ENCODE measurements at places on chromosomes 2 and 18.

DNA sequence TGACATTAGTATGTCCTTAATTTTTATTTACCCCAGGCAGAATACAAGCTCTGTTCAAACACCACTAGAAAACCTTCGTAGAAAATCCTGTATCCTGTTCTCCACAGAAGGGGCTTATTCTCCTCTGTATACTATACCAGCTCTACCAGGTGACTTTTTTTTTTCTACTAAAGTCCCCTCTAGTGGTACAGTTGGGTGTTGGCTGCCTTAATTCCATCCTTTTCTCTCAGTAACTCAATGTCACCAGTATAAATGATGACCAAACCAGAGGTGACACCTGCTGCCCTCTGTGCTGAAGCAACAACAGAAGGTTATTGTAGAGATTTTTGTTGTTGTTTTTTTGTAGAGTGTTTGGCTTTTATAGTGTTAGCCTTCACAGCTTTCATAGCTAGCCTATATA, 1322.0 kb downstream of the LRP1B start:
- no peak for DNase-seq

GRCh38 chr2:152444448-152444847, 109.5 kb downstream of the FMNL2 start:
- no peak for DNase-seq

DNA sequence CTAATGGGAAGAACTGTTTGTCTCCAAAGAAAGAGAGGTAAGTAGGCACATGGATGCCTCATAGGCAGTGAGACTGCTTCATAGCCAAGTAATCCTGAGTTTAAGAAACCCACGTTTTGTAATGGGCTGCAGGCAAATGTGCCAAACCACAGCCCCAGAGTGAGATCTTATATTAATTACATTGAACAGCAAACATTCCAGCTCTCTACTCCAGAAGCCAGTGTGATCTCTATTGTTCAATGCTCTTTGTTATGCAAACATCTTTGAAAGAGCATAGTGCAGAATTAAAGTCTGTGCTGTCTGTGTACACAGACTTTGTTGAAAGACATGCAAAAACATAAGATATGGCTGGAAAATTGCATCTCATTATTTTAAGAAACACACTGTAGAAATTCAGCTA, 720.8 kb upstream of the REG3G start:
- DNase-seq, result no peak

DNA sequence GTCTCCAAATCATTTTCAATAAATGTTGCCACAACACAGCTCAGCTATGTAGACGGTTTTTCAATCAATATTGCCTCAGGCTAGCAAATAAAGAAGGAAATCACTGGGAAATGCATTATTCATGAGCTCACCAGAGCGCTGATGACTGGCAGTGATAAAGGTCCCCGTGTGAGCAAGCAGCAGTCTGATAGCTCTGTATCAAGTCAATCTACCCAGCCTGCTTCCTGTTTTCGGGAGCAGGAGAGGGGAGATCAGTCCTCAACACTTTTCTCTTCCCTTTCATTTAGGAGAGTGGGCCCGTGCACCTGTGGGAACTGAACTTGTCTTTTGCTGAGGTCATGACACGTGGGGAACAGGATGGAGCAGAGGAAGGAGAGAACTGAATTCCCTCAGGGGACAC, 253.9 kb upstream of the SIX2 start:
- no peak for DNase-seq

GRCh38 chr2:152335016-152335725, at the start of gene FMNL2:
Gene FMNL2 (plus strand): TSS chr2:152335174.
- DNase-seq, result peak; percentile 70

DNA sequence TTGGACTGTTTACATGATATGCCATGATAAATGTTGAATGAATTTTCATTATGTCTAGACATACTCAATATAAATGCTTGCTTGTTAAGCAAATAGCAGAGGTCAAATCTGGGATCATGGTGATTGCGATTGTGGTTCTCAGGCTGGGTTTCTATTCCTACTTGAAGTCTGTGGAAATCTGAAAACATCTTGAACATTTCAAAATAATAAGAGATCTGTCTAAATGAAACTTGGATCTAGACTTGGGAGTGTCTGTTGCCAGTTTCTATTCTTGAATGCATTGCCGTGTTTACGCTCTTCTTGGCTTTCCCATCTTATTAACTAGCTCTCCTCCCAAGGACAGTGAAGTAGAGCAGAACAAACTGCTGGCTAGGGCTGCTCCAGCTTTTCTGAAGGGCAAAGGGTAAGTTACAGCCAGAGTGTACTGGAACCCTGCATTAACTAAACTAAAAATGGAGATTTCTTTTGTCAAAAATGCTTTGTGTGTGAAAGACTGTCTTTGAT, 127.7 kb downstream of the DTNA start:
- DNase-seq, result no peak

GRCh38 chr18:31977270-31977872, 34.4 kb upstream of the TRAPPC8 start:
- DNase-seq, result peak; percentile 32

DNA sequence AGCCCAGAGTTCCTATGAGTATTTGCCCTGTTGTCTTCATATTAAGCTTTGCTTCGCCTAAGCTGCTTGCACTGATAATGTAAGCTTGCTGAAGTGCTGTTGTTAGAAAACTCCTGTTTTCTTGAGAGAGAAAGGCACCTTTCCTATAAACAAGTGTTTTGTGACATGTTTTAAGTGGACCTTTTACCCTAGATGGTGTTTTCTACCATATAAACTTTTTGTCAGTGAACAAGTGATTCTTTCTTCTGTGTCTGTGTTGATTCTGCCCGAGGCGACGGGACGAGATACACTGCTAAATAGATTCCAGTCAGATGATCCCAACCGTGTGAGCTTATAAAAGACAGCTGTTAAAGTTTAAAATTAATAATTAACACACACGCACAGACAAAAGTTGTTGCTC, 24.1 kb downstream of the CABLES1 start:
- DNase-seq, result no peak

- DNase-seq, result no peak
Observed at GRCh38 chr18:41703744-41704530, 251.1 kb upstream of the PIK3C3 start.

DNA sequence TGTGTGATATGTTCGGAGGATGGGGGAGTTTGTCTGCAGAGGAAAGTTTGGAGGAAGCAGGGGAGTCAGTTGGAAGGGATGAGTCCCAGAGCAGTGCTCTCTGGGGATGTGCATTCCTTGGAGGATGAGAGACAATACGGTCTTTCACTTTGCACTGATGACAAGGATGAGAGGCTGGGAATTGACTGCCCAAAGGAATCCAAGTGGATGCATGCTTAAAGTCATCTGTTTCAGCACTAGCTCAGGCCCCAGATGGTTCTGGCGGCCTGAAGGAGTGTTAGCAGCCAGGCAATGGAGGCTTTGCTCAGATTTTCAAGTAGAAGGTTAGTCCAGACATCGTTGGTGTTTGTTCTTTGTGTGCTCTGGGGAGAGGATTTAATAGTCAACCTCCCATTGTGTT, 100.2 kb downstream of the CRIM1 start:
- DNase-seq, result no peak

DNA sequence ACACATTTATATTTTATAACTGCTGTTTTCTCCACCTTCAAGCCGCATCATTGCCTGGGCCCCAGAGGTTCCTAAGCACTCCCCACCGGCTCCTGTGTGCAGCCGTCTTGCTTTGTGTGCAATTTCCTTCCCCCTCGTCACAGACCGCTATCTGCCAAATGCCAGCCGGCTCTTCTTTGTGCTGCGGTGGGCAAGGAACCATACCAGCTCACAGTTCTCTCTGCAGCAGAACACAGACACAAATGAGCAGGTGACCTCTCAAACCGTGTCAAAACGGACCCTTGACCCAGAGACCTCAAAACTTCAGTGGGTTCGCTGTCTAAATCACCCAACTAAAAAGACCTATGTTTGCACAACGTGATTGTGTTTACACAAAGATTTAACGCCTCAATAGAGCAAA, 58.2 kb downstream of the KLF7 start:
- DNase-seq, result peak; percentile 36

- no peak for DNase-seq
Observed at GRCh38 chr2:45140675-45141074, 131.4 kb upstream of the SIX2 start.

- DNase-seq, result no peak
Observed at GRCh38 chr2:24107-24506, 22.2 kb downstream of the FAM110C start.

- no peak for DNase-seq
Observed at GRCh38 chr2:201218780-201219179, 35.8 kb downstream of the CASP10 start.

DNA sequence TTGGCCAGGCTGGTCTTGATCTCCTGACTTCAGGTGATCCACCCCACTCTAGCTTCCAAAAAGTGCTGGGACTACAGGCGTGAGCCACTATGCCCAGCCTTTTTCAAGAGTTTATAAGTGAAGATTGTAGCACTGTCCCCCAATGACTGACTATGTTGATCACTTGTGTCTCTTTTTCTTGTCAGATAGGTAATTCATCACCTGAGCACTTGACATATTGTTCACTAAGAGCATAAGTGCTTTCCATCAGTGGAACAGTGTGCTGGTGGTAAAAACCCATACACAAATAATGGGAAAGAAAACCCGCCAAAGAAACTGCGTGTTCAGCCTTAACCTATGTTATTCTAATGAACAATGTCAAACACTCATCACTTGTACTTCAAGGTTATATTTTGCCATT, 414.4 kb upstream of the CDH7 start:
- no peak for DNase-seq

GRCh38 chr2:222819722-222820333, 41.0 kb upstream of the ACSL3 start:
- DNase-seq, result no peak

DNA sequence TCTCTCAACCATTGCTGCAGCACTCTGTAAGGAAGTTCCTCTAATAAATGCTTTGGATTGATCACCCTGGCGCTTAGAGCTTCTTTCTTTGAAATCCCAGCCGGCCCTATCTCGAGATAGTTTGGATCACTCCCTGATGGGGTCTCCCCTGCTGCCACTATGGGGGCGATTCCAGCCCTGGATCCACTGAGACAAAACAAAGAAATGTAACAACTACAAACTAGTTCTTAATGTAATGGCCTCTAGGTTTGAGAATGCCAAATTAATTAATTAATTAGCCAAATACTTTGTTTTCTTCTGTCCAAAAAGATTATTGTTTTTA, 15.2 kb downstream of the SRSF7 start:
- DNase-seq, result no peak

DNA sequence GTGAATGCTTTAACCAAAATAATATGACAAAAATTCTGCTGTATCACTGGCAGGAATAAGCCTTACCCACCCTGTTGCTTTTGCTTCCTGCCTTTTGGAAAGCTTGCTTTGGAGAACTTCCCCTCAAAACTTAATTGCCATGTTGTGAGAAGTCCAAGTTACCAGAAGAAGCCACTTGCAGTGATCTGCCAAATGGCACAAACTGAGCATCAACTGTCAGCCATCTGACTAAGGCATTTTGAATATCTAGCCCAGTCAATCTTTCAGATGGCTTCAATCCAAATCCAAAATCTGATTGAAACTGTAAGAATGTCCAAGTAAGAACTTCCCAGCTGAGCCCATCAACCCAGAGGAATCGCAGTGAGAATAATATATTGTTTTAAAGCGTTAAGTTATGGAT, 216.5 kb upstream of the ZC3H15 start:
- no peak for DNase-seq

DNA sequence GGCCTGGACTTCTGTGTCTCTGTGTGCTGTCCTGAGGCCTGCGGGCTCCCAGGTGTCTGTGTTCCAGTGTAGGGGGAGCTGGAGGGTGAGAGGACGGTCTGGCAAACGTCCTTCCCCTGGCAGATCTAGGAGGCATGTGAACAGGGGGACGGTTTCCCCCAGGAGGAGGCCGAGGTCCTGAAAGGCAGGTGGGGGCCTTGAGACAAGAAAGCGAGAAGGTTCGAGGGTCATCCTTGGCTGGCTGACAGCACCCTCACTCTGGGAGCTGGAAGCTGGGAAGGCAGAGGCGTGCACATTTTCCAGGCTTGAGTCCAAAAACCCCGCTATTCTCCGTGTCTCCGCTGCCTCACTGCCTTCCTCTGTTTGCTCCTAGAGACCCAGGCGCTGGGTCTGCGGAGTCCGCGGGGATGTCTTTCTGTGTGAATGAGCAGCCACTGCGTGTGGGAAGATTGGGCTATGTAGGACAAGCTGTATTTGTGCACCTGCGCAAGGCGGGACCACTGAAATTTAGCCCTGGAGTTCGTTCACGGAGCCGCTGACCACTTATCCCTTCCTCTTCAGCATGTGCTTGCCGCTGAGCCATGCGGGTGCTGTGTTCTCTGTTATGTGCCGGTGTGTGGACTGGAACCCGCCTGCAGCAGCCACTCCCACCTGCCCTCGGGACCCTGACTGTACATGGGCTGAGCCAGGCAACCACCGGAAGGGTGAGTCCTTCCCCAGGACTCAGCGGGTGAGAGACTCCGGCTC, 43.7 kb downstream of the TWIST2 start:
- peak; percentile 63 for DNase-seq

- DNase-seq, result no peak
Observed at GRCh38 chr18:48317781-48318381, 91.3 kb downstream of the ZBTB7C start.

GRCh38 chr2:85255456-85255812, 72.4 kb downstream of the TGOLN2 start:
- DNase-seq, result no peak

DNA sequence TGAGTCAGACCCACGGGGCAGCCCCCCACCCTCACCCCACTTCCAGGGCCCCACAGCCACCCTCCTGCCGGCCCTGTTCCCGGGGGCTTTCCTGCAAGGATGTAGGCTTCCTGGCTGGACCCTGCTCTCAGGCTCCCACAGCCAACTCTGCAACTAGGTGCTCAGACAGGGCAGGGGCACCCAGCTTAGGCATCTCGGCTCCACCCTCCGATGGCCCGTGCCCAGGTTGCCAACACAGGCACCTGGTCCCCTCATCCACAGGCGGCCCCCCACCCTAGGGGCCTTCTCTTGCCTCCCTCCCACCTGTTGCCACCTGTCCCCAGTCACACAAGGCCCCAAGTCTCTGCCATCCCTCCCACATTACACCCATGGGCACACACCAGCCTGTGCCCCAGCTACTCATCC, 34.6 kb downstream of the HS6ST1 start:
- no peak for DNase-seq

DNA sequence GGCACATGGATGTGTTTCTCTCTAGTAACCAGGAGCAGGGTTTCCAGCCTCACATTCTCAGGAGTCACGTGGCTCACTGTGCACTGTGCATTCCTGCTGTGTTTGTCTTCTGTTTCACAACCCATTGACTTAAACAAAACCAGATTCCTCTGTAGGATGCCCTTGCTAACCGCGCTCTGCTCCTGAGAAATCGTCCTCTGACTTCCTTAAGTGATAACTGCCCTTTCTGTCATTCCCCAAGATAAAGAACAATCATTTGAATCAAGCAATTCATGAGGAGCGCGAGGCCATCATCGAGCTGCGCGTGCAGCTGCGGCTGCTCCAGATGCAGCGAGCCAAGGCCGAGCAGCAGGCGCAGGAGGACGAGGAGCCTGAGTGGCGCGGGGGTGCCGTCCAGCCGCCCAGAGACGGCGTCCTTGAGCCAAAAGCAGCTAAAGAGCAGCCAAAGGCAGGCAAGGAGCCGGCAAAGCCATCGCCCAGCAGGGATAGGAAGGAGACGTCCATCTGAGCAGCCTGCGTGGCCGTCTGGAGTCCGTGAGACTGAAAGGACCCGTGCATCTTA, 60.2 kb downstream of the RALBP1 start:
- DNase-seq, result no peak
